ENCODE measurements at places on chromosomes 13 and 19. TPM values are rescaled to one million over a fixed set of nuclear protein-coding genes. Genes with fewer than 3 reads are reported as not detected.

DNA sequence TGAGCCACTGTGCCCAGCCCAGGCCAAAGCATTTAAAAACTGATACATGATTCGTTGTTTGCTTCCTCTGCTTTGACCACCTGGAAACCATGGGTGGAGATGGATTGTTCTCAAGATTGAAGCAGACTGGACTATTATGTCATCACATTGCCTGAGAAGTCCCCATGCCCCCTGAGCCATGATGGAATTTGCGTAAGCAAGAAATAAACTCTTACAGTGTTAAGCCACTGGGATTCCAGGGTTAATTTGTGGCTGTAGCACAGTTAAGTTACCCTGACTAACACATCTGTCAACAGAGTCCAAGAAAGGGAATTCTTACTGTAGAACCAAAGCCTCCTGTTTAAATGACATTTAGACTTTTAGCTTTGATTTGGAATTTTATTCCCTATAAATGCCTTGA, 19.4 kb upstream of the DHRS12 start:
- no peak for DNase-seq

Gene TYROBP
- not detected for total RNA-seq

GRCh38 chr13:42484386-42484785, 89.6 kb upstream of the TNFSF11 start:
- DNase-seq, result peak; percentile 5

Gene CD79A
- total RNA-seq, result not detected

Gene WDR88
- total RNA-seq, result not detected

DNA sequence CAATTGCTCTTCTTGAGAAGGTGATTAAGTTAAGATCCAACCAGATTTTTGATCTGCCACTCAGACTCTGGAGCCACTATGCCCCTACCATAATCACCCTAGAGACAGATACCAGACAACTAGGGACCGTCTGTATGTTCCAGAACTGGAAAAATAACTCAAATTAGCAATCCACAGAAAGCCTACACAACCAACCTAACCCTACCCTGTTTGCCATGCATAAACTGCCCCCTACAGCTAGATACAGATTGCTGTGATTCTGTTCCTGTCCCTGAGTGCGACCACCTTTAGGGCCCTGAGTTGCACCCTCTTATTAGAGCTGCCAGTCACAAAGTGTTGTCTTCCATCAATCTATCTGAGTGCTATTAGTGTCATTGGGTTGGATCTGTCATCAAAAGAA, 929.8 kb upstream of the SLITRK1 start:
- DNase-seq, result no peak

DNA sequence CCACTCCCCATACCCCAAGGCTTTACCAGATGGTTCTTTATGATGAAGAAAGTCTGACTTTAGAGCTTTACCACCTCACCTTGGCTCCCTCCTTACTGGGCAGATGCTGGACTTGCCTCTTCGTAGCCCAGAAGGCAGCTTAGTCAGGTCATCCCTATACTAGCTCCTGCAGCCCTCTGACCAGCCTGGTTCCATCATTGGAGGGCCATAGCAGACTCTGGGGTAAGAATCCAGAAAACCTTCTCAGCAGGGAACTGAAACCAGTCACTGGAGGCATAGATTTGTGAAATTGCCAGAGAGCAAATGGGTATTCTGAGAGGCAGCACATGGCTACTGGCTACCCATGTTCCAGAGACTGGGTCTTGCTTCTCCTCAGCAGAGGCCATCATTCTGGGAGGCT, 21.8 kb upstream of the ZNF492 start:
- no peak for DNase-seq

Gene DMWD
- total RNA-seq, result 20.6 TPM

- DNase-seq, result no peak
Observed at GRCh38 chr19:4090356-4091220, 23.9 kb upstream of the ZBTB7A start.

Gene C19orf44
- 4.5 TPM for total RNA-seq

Gene GJB6
- total RNA-seq, result not detected

GRCh38 chr13:48567515-48568369, 34.9 kb upstream of the RCBTB2 start:
- no peak for DNase-seq
